ENCODE measurements at places on chromosomes 5 and 9. TPM values are rescaled to one million over a fixed set of nuclear protein-coding genes. Genes with fewer than 3 reads are reported as not detected.

Gene TUSC1
- 10.1 TPM for total RNA-seq

Gene FAM193B
- total RNA-seq = 35.7 TPM

Gene SCGB3A2
- not detected for total RNA-seq

Gene PCDHB2
- 9.3 TPM for total RNA-seq

Gene ADRA1B
- total RNA-seq = 0.74 TPM

Gene ANXA1
- 20.4 TPM for total RNA-seq

Gene SNCAIP
- 41.1 TPM for total RNA-seq

Gene PCDHAC1
- total RNA-seq = 28.3 TPM

Gene SLC28A3
- not detected for total RNA-seq

Gene GRXCR2
- not detected for total RNA-seq

Gene SRA1
- total RNA-seq = 14.3 TPM

Gene SPINK6
- not detected for total RNA-seq

Gene FRMD3
- total RNA-seq = 34.7 TPM

Gene SLC44A1
- 41.1 TPM for total RNA-seq

Gene GABRA1
- total RNA-seq = 19.4 TPM

Gene TPPP
- 12.5 TPM for total RNA-seq

Gene KCNV2
- total RNA-seq = not detected

Gene CLK4
- 31.5 TPM for total RNA-seq

Gene FOXD1
- 0.98 TPM for total RNA-seq

Gene PPP3R2
- under 0.01 TPM for total RNA-seq

Gene CATSPER3
- total RNA-seq = not detected

Gene LECT2
- not detected for total RNA-seq

Gene ORM1
- not detected for total RNA-seq

Gene SQSTM1
- 45.7 TPM for total RNA-seq

Measured in temporal lobe (tissue), 4 donors.